Right ventricle myocardium superior (tissue), 1 donor: ENCODE measurements at places on chromosomes 4 and X. TPM values are rescaled to one million over a fixed set of nuclear protein-coding genes. Genes with fewer than 3 reads are reported as not detected.

DNA sequence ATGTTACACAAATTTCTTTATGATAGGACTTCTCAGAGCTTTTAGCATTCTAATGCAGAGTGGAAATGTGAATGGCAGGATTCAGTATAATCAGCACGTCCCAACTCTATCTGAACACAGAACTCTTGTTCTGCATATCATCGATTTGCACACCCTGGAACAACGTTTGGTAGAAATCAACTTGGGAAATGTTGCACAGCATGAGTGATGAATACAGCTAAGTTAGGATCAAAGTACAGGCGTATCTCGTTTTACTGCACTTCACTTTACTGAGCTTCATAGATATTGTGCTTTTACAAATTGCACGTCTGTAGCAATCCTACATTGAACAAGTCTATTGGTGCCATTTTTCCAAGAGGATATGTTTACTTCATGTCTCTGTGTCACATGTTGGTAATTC is 70.8 kb downstream of the SMARCA1 start:
- no peak for DNase-seq

Gene DKK2
- total RNA-seq, result 0.75 TPM

DNA sequence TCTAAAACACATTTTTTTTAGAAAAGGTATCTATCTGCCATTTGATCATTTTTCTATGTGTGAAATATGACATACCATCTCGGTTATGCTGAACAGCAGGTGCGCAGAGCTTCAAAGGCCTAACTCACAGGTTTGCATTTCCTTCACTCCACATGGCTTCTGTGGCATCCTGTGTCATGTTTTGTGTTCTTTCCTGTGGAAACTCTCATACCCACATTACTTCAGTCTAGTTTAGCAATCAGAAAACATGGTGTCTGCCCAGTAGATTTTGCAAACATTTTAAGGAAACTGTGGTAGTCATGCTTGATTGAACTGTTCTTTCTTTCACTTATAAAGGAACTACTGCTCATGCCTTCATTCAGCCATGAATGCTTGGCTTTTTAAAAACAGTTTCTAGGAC is 11.3 kb upstream of the ARAP2 start:
- no peak for DNase-seq

DNA sequence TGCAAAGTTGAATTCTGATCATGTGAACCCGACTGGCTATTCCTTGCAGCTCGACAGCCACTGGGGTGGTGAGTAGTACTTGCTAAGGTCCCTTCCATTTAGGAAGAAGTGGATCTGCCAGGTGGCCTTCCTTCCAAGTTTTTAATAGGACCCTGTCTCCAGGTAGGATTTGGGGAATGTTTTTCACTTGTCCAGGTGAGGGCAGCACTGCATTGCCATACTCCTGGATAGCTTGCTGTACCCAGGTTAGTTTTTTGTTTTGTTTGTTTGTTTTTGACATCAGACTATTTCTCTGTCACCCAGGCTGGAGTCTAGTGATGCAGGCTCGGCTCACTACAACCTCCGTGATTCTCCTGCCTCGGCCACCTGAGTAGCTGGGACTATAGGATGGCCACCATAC is 29.8 kb downstream of the SAGE1 start:
- no peak for DNase-seq

- DNase-seq, result no peak
Observed at GRCh38 chrX:68421636-68422035, 11.7 kb downstream of the OPHN1 start.

Gene TNIP3
- total RNA-seq, result not detected

Gene MAGEA6
- total RNA-seq, result not detected

Gene SAP30
- 12.9 TPM for total RNA-seq
